Iris pigment epithelial cell (primary cell): ENCODE measurements at places on chromosomes 6 and 20.

- DNase-seq, result no peak
Observed at GRCh38 chr6:43298565-43299337, 691 bp downstream of the SLC22A7 start.

DNA sequence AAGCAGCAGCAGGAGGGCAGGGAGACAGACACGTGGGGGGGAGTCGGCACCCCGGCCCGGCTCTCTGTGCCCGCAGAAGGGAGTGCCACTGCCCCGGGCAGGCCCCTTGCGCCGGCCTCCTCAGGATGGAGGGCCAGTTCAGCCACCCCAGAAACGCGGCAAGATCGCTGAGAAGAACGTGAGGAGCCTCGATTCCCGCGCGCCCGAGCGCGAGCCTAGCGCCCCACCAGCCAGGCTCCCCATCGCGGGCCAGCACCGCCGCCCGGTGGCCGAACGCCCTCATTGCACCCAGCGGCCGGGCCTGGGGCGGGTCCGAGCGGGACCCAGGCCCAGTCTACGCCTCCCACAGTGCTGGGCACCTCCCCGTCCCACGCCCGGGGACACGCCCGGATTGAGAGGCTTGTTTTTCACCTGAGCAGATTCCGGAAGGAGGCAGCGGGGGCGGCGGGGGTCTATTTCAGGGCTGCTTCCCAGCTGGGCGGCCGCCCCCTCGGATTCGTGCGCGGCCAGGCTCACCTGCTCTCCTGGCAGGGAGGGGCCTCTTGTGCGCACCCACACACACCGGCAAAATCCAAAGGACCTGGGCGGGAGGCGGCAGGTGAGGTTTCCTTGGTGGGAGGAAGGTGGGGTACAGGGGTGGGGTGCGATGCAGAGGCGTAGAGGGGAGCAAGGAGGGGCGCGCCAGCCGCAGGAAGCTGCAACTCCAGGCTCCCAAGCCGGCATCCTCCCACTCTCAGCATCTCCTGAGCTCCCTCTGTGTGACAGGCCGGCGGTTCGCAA lies 9.0 kb upstream of the GRM4 start:
- DNase-seq, result peak; percentile 40

GRCh38 chr20:53159160-53159559 lies 187.0 kb downstream of the TSHZ2 start:
- DNase-seq, result no peak

DNA sequence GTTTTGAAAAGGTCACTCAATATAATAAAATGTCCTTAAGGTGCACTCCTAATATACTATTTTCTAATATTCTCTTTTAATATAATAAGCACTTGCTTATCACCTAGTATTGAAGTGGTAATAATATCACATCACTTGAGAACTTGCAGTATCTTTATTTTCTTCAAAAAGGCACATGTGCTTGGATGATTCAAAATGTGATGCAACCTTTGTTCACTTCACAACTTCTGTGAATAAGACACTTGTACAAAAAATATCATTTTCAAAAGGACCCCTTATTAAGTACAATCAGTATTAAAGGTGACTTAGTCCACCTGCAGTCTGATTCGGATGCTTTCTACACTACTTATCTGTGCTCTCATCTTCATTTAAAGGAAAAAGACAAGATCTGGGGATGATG lies 3.4 kb downstream of the PRELID3B start:
- DNase-seq, result peak; percentile 64

GRCh38 chr6:169005166-169005565 lies 248.5 kb downstream of the THBS2 start:
- no peak for DNase-seq
